Activated CD8-positive, alpha-beta T cell treated with anti-CD3 and anti-CD28 coated beads, Interleukin-2, amount 10 ng/mL, durations not matched to agents 7 days and 5 days (primary cell): ENCODE measurements at places on chromosomes 16 and 17.
A peak's percentile ranks its signal among the peaks of the same experiment; 100 is the strongest.

- peaks cover 18% of the 10 kb centered on the region for H3K27me3 ChIP-seq
- no peaks in the 10 kb centered on the region for H3K36me3 ChIP-seq
- H3K4me3 ChIP-seq, result no peak overlapping the region
Observed at GRCh38 chr16:86363836-86364618, 146.3 kb upstream of the FOXF1 start.

- H3K4me3 ChIP-seq, result peak overlapping the region; percentile 95
- H3K27me3 ChIP-seq, result no peaks in the 10 kb centered on the region
- DNase-seq, result no peak
Observed at GRCh38 chr16:10744370-10745030, 858 bp downstream of the NUBP1 start.

- H3K27ac ChIP-seq, result peak overlapping the region; percentile 16
- no peak overlapping the region for H3K4me3 ChIP-seq
- DNase-seq, result no peak
- H3K27me3 ChIP-seq, result no peaks in the 10 kb centered on the region
- no peaks in the 10 kb centered on the region for H3K4me1 ChIP-seq
Observed at GRCh38 chr17:9969301-9969935, 64.3 kb upstream of the RCVRN start.

DNA sequence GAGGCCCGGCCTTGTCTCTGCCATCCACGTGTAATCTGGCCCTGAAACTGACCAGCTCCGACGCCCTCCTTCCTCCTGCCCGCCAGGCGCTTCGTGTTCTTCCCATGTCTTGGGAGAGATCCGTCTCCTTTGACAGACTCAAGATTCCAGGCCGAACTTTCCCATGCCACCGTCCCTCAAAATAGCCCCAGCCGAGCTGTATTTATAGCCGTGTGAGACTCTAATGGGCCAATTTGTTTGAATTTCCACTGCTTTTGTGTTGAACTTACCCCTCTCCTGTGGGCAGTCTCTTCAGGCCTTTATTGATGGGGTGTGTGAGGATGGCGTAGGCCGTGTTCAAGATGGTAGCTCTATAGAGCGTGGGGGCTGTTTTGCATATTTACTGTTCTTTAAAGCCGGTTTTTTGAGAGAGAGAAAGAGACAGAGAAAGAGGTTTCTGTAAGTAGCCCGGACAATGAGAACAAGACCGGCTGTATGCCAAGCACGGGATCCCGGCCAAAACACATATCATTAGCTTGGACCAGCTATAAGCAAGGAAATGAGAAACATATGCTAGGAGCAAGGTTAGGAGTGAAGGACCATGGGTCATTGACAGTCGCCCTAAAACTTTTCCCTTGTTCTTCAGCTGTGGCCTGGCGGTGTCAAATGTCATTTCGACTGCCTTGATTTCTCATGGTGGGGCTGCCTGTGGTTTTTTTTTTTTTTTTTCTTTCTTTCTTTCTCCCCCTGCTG, 124.5 kb upstream of the ZFHX3 start:
- no peak overlapping the region for H3K27ac ChIP-seq
- DNase-seq, result no peak
- no peak overlapping the region for H3K4me3 ChIP-seq
- no peaks in the 10 kb centered on the region for H3K27me3 ChIP-seq
